ENCODE measurements at places on chromosomes 5 and 9.

GRCh38 chr9:115099901-115100300 is 18.1 kb downstream of the TNC start:
- no peak for DNase-seq

- no peak for DNase-seq
Observed at GRCh38 chr9:108972626-108973209, 38.5 kb downstream of the ABITRAM start.

DNA sequence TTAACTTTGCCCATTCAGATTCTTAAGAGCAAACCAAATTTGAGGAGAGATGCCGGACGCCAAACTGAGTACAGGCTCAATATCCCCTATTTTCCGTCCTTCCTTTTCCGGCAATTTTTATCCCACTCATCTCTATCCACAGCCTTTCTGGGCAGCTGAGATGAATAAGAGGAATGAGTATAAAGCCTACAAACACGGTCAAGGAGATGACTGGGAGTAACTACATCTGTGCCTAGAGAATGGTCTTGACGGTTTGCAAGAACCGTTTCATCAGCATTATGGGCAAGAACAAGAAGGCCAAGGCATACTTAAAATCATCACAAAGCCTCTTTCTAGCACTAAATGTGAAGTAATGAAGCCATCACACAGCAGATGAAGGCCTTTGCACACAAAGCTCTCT is 227.3 kb downstream of the DCP2 start:
- DNase-seq, result no peak

GRCh38 chr5:126937771-126938170 is 92.6 kb downstream of the MARCHF3 start:
- no peak for DNase-seq

DNA sequence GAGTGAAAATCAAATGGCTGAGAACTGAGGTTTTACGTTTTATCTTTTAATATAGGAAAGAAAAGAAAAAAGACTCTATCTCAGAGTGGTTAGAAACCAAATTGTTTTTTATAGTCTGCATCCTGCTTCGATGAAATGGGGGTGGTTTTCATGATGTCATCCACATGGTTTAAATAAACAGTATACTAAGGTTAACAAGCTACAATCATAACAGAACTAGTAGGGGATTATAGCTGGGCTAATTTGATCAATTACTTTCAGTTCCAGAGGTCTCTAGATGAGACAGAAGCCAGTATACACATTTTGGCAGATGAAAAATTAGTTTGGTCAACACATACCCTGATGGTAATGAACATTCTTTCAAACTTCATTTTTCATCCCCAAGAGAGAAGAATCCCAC is 106.3 kb upstream of the SNX2 start:
- no peak for DNase-seq

DNA sequence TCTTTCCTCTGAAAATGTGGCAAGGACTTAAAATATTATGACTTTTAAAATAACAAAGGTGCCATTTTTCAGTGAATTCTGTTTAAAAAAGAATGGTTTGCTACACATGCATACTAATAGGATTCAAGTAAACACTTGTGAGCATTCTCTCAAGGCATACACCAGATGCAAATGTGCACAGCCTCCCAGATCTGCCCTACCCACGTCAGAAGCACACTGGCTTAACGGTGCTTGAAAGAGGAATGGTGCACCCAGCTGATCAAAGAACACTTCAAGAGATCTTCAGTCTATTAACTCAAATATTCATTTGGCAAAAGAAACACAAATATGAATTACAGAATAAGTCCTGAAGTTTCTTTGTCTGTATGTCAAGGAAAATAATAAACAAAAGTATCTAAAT is 15.8 kb downstream of the GABRB2 start:
- peak; percentile 80 for DNase-seq

- no peak for DNase-seq
Observed at GRCh38 chr9:88087906-88088305, 50.4 kb downstream of the SPATA31C2 start.

GRCh38 chr5:90446961-90447360 is 27.6 kb downstream of the MBLAC2 start:
- no peak for DNase-seq

DNA sequence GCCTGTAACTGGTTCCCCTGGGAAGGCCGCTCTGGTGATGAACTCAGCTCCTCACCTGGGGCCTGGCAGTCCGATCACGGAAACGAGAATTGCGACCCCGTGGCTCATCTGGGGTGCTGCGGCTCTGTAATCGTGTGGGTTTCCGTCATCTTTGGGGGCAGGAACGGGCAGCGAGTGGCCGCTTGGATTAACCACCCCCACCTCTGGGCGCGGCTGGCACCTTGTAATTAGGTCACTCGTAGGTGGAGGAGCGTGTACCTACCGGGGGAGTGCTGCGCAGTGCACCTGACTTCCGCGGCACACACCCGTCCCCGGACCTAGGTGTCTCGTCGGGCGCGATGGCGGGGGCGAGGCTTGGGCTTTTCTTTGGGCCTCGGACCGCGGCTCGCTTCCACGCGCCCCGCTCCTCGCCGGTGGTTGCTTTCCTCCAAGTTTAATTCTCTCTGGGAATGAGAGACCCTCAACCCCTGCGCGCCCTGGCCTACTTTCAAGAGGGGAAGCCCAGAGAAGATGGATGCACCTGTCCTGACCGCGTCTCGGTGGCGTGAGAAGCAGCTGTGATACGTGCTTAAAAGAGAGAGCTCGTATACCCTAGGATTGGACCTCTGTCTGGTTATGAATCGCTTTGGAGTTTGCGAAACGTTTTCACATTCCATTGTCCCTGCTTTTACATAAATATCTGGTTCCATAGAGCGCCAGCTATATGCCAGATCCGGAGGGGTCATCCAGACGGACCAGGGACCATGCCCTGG is 744 bp upstream of the PPP2CA start:
- DNase-seq, result no peak

DNA sequence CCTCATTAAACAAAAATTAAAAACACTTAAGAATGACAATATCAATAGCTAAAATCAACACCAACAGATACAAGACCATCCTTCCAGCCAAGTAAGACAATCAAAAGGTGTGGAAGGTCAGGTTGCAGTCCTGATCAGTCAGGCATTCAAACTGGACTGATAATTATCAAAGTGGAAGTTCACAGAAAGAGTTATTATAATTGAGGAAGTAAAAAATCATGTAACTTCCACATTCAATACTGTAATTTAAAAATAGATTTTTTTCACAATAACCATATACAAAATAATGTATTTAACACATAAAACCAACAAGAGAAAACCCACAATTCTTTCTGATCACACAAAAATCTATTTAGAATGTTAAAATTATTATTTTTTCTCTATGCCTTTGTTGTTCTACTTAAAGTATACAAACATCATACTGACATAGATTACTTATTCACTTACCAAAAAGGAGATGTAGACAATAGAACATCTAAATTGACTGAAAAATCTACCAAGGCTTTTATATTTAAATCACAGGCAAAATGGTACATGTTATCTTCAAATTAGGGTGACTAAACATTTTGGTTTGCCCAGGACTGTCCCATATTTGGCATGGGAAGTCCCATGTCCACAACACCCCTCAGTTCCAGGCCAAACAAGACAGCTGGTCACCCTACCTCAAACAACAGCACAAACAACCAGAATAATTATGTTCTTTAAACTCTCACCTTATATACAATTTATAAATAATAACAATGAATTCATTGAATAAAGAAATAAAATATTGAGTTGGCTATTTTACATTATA is 142.5 kb upstream of the SLC24A2 start:
- no peak for DNase-seq

GRCh38 chr9:130117816-130118632 is 54.2 kb upstream of the NCS1 start:
- DNase-seq, result peak; percentile 92
